ENCODE measurements at places on chromosomes 5 and 9. TPM values are rescaled to one million over a fixed set of nuclear protein-coding genes. Genes with fewer than 3 reads are reported as not detected.

Gene ERAP2
- 7.0 TPM for total RNA-seq

Gene FBXW5
- total RNA-seq = 139 TPM

Gene CATSPER3
- 0.59 TPM for total RNA-seq

Gene ORM2
- total RNA-seq = not detected
